Muscle of back (tissue), 13 donors: ENCODE measurements at places on chromosomes 6 and 20.
A peak's percentile ranks its signal among the peaks of the same experiment; 100 is the strongest.

- no peak for DNase-seq
Observed at GRCh38 chr6:26252077-26252472, 112.9 kb upstream of the BTN3A2 start.

DNA sequence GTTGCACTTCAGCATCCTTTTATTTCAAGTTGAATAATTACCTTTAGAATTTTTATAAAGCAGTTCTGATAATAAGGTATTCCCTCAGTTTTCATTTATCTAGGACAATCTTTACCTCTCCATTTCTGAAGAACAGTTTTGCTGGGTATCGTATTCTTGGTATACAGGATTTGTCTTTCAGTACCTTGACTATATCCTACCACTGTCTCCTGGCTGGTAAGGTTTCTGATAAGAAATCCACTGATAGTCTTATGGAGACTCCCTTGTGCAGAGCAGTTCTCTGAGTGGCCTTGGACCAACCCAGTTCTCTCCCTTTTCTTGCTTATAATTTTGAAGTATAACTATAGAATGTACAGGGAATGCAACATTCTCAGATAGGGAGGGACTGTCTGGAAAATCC is 51.3 kb upstream of the SAMD3 start:
- no peak for DNase-seq

- DNase-seq: no peak
Observed at GRCh38 chr6:79712144-79712543, 81.0 kb downstream of the SH3BGRL2 start.

GRCh38 chr6:124123617-124124209 is 320.0 kb downstream of the NKAIN2 start:
- no peak for DNase-seq

DNA sequence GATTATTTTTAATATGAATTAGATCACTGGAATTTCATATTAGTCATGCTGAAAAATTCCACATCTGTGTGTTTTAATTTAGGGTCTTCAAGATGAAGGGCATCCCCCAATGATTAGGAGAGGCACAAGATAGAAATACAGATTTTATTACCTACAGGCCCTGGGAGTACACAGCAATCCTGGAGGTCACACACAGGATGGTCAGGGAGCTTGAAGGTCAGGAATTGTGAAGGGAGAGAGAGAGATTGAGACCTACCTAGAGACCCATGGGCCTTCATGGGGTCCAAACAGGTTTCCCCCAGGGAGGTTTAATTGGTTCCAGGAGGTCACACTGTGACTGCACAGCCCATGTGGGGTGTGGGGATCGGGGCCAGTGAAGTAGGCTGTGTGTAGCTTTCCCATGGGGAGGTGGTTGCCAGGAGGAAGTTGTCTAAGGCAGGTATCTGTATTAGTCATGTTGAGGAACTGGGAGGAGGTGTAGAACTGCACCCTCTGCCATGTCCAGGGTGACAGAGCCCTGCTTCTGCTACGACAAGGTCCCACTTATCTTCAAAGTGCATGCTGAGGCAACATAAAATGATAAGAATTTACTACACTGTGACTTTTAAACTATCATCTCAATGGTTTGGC is 18.3 kb downstream of the SNX9 start:
- no peak for DNase-seq

GRCh38 chr6:125231574-125232343 is 70.0 kb downstream of the HDDC2 start:
- DNase-seq: no peak

- no peak for DNase-seq
Observed at GRCh38 chr6:108476376-108476775, 84.3 kb upstream of the FOXO3 start.

DNA sequence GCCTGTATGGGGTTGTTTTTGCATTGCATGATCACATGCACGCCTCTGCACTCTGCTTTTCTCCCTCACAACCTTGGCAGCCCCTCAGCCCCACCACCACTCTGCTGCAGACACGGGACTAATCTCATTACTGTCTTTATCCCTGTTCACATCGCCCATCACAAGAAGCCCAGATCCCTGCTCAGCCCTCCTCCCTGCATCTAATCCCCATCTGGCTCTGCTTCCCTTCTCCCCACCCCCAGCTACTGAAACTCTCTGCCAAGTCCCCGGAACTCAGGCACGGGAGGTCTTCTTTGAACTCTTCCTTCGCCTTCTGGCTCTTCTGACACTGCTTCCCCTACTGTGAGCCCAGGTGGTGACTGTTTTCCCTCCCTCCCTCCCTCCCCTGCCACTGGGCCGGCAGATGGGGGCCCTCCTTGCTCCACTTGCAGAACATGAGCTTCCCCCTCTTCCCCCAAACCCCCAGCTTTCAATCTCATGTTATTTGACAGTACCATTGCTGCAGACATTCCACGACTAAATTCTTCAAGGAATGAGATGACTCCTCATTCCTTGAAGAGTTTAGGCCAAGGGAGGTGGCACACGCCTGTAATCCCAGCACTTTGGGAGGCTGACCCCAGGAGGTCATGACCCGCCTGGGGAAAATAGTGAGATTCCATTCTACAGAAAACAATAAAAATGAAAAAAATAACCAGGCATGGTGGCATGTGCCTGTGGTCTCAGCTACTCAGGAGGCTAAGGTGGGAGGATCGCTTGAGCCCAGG is 21.9 kb upstream of the TULP1 start:
- peak; percentile 77 for DNase-seq
